HL-60 (cell line): ENCODE measurements at places on chromosomes 2 and 18.

GRCh38 chr2:161438598-161438997 is 22.5 kb downstream of the TBR1 start:
- no peak for DNase-seq

DNA sequence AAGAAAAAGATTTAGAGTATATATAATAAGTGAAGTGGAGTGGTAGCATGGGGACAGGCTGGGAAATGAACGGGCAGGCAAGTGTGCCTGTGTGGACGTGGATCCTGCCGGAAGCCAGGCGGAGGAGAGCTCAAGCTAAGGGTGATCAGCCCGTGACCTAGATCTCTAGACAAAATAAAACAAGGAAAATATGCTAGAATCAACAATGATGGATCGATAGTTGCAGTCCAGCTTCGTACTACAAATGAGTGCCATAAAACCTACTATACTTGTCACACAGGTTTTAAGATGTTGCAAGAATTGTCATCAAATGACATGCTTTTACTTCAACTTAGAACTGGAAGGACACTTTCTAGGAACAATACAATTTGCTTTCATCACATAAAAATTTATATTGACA is 8.5 kb downstream of the EIF2AK2 start:
- DNase-seq, result no peak

- no peak for DNase-seq
These were observed 28.1 kb downstream of the MMADHC start for GRCh38 chr2:149559341-149560068.

DNA sequence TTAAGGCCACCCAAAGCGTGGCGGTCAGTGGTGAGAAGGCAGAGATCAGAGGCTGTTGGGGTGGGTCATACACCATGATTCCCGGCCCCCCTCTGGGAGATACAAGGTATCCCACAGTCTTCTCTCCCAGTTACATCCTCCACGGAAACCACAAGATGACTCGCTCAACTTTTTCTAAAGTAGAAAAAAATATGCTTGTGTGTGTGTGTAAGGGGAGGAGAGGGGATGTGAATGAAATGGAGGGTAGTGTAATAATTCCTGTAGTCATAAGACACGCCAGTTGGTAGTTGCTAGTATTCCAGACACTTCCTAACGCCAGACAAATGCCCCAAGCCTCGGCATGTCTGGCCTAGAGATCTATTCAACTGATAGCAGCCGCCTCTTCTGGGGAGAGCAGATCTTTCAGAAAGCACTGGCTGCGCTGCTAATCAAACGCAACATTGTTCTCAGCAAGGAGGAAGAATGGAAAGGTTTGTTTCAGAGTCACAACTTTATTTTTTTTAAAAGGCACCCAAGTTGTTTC is 143.5 kb downstream of the TGIF1 start:
- no peak for DNase-seq

DNA sequence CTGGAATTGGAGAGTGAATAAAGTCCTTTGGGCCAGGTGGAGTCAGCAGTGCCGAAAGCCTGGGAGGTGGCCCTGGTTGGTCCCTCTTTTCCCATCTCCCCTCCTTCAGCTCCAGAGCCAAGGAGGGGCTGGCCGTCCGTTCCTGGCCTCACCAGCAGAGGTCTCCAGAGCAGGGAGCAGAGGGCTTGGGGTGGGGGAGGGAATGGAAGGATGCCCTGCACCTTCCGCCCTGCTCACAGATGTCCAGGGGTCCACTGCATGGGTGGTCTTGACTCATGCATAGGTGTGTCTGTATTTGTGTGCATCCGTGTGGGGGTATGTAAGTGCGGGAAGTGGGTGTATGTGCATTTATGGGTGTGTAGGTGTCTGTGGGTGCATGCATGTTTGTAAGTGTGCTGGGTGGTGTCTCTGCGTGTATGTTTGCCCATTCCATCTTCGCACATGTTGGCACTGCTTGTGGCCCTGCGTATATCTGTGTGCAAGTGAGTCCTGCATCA is 201.8 kb downstream of the ZFP36L2 start:
- DNase-seq, result peak; percentile 29
